ENCODE measurements at places on chromosomes 2 and 18.

DNA sequence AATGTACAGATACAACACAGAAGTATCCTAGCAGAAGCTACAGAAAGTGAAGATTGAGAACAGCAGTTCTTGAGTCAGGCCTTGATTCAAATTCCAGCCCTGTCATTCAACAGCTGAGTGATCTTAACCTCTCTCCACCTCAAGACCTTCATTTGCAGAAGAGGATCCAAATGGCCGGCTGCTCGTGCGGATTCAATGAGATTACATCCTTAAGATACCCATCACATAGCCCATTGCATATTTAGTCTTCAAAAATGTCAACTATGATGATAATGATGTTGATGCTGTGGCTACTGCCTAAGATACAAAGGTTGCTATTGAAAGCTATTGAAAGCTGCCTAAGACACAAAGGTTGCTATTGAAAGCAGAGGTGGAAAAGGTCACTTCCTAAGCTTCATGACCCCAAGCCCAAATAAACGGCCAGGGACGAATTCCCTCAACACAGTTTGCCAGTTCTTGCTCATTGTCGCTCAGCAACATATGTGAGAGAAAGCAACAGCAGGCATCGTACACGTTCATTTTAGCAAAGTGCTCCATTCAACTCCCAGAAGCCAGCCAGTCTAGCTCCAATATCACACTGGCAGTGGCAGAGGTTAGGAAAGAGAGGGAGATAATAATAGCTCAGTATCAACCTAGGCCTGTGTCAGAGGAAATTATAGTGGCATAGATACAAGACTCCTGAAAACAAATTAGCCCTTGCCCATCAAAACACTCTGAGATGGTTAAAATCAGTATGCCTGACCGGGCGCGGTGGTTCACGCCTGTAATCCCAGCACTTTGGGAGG lies 36.1 kb downstream of the MRPL35 start:
- DNase-seq: no peak

DNA sequence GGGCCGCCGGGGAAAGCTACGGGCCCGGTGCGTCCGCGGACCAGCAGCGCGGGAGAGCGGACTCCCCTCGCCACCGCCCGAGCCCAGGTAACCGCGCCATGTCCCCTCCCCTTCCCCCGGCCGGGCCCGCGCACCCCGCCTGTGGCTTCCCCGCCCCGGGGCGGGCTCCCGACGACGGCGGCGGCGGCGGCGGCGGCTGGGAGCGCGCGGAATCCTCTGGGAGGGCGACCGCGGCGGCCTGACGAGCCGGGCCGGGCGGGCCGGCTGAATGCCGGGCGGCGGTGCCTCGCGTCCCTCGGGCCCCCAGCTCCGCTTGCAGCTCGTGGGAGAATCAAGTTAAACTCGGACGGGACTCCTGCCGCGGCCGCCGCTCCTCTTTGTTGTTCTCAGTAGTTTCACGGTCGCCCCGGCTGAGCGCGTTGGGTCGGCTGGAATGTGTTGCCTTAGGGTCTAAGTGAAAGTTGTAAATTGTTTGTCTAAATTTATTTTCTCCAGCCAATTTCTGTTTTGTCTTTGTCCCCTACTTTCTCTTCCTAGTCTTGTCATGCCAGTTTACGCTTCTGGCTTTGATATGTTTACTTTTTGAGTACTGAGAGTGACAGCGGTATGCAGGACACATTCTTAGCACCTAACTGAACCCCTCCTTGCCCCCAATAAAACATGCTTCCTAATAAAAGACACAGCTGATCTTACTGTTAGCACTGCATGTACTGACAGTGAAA lies 685 bp downstream of the SMAD4 start:
- no peak for DNase-seq

DNA sequence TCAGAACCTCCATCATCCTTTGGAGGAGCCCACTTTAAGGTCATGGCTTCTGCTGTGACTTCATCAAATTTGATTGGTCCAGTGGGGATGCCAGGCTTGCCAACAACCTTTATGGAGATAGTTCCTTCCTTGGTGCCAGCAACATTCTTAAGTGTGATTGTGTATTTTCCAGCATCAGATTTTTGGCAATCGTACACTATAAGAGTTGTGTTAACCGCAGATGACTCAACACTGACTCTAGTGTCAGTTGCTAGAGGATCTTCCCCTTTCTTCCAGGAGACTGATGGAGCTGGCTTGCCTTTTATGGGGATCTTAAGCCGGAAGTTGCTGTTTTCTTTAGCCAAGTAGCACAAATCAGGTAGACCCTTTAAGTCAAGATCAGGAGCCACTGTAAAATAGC lies 98.7 kb downstream of the PLEKHA3 start:
- no peak for DNase-seq

DNA sequence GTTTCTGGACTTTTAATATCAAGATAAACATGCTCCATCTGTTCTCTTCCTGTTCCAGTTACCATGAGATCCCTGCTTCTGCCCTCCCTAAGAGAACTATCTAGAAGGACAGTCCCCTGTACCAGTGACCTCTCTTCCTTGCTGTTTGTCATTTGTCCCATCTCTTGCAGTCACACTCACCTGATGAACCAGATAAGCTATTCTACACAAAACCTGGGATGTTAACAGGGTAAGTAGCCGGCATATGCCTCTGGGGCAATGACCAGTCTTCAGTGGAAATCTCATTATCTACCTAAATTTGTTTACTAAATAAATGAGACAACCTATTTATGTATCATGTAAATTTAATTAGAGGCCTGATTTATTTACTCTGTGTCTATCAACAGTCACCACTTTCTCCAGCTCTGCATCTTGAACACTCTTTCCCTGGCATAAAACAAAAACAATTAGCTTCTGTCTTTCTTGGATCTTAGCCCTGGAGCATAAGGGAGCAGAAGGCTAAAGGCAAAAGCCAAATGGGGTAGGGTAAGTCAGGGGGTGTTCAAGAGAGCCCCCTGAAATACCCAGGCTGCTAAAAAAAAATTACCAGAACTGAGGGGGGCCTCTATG lies 337.7 kb downstream of the ALK start:
- DNase-seq: no peak

DNA sequence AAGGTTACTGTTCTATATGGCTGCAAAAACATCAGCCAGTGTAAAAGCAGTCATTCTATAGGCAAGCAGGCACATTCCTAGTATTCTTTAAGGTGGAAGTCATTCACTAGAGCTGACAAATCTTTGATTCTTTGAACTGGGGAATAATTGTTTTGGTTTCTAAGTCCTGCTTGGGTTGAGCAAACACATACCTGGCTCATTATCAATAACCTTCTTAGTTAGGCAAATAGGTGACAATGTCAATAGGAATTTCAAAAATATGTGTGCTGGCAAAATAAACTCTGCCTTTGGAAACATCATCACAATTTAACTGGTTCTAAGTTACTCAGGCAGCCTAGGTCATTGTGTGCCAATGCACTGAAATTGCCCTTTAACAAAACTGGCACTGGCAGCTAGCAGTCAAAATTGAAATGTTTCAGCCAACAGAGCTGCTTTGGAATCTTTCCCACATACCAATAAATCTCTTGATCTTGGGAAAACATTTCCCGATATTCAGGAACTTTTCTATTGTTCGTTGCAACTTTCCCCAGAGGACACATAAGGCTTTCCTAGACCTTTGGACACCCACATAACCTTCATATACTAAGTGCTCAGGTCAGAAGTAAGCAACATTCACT lies 402.0 kb upstream of the MMADHC start:
- DNase-seq: no peak

GRCh38 chr2:201953396-201953795 lies 80.3 kb upstream of the FZD7 start:
- DNase-seq: no peak

GRCh38 chr2:77977471-77978063 lies 455.4 kb upstream of the LRRTM4 start:
- DNase-seq: peak; percentile 49

- no peak for DNase-seq
Observed at GRCh38 chr2:172914341-172915008, 161.2 kb upstream of the MAP3K20 start.

- no peak for DNase-seq
Observed at GRCh38 chr18:62814132-62814759, 98.9 kb downstream of the PHLPP1 start.

DNA sequence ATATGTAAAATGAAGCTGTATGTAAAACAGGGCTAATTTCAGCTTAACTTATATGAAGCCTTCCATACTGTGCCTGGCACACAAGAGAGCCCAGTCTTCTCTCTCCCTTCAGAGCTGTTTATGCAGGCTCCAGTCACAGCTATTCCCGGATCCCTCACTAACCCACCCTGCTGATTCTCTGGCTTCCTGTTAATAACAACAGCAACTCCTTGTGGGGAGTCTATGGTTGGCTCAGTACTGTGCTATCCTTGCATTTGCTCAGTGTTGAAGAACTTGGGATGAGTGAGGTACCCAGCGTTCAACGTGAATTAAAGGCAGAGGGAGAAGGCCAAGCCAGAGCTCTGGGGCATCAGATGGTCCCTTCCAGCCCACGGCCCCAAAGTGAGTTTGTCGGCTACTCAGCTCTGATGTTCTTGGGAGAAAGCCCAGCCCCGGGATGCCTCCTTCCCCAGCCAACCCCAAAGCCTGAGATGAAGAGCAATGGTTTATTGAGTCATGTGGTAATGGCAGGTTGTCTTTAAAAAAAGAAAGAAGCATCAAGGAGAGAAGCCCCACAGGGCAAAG lies 43.2 kb downstream of the PSD4 start:
- no peak for DNase-seq

DNA sequence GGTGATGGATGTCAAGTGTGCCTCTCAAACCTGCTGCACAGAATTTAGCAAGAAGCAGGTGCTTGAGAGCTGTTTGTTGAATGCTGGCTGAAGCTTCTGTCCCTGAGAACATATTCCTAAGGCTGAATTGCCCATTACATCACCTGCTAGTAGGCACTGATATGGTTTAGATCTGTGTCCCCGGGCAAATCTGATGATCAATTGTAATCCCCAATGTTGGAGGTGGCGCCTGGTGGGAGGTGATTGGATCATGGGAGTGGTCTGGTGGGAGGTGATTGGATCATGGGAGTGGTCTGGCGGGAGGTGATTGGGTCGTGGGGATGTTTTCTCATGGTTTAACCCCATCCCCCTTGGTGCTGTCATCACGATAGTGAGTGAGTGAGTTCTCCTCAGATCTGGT lies 128.0 kb downstream of the HRH4 start:
- no peak for DNase-seq

DNA sequence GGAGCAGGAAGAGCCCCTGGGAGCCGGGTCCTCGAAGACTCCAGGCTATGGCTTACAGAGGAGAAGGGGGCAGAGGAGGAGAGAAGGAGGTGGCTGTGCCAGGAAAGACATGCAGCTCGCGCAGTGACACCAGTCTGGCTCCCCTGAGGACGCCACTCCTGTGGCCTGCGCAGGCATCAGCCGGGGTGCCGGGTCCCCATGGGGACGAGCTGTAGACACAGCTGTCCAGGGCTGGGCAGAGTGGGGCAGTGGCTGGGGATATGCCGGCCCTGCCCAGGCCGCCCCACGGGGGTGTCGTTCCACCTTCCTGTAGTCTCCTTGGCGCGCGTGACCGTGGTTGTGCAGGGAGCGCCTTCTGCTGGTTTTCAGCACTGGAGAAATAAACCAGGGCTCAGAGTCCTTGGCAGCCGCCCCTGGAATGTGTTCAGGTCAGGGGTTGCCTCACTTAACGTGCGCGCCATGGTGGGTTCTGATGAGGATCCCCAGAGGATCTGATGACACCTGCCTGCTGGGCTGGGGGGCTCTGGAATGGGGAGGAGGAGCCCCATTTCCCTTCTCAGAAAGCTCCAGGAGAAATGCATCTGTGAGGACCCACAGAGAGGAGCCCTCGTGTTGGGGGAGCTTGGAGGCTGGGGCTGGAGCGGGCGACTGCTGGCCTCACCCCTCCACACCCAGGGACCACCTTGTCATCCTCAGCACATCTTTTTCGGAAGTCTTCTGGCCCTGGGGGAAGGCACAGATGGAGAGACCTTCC lies 26.7 kb downstream of the RAMP1 start:
- DNase-seq: no peak

GRCh38 chr2:234020332-234020731 lies 30.2 kb upstream of the SPP2 start:
- DNase-seq: no peak

- no peak for DNase-seq
Observed at GRCh38 chr2:216315802-216316603, 56.3 kb downstream of the MARCHF4 start.

- DNase-seq: no peak
Observed at GRCh38 chr2:208280933-208281332, 14.9 kb downstream of the PIKFYVE start.

- DNase-seq: no peak
Observed at GRCh38 chr2:201939453-201939941, 94.2 kb upstream of the FZD7 start.

- DNase-seq: no peak
Observed at GRCh38 chr2:150705357-150705756, 217.9 kb upstream of the RND3 start.

DNA sequence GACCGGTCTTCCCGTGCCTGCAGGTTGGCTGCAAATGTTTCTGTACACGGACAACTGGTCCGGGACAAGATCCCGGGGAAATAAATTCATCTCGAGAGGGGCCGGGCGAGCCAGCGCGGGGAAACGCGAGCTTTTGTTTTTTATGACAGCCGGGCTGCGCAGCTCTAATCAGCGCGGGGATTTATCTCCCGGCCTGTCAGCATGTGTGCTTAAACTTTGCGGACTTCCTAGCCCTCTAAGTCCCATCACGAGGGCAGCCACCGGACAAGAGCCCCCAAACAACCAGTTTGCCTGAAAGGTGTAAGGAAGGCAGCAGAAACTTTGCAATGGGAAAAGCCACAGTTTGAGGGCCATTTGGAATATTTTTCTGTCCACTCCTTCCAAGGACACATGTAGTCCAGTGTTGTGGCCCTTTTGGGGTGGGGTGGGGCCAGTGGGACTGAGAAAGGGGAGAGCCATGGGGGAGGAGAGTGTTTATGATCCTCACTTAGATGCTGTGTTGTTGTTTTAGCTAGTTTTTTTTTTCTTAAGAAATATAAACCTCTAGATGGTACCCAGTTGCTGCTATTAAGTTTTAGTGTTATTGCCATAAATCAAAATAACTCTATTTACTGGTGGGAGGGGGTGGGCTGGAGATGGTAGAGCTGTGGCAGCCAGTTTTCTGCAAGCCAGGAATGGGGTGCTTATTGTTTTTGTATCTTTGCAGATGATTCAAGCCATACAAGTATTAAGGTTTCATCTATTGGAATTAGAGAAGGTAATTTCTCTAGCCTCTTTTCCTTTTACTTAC lies 6.0 kb downstream of the MEIS1 start:
- DNase-seq: no peak
